Kidney (tissue), 22 donors: ENCODE measurements at places on chromosomes 2 and 18. TPM values are rescaled to one million over a fixed set of nuclear protein-coding genes. Genes with fewer than 3 reads are reported as not detected.

DNA sequence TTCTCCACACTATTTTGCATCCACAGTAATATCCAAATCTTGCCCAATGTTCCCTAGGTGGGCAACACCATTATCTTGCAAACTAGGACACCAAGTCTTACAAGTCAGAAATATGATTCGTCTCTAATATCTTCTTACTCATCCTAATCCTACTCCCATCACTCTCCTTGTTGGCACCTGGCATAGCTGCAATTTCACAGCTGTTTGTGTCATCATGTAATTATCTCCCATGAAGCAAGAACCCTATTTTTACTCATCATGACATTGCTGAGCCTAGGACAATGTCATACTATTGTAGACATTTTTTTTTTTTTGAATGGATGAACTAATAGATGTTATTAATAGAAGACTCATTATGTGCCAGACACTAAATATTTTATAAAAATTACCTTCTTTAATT is 91.3 kb upstream of the CCDC141 start:
- no peak for DNase-seq

DNA sequence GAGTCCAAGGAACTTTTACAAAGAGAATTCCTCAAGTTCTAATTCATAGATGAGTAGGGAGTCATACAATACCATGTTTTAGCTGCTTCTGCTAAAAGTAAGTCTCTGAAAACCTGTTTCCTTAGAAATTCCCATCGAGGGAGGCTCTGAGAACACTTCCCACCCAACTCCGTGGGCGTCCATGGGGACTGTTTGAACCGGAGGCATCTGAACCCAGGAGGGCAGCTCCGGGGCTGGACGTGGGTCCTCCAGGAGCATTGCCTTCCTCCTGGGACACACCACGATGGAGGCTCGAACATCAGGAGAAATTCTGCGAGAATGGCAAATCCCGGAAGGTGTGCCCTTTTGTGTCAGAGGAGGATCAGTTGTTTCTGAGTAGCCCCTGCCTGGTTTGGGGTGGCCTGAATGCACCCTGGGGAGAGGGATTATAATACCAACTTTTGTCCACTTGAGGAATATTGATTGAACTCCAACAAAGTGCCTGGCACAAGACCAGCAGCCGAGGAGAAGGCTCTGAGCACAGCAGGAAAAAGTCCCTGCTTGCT is 327.5 kb upstream of the SALL3 start:
- DNase-seq, result no peak

- DNase-seq, result no peak
These were observed 55.6 kb downstream of the TGFA start for GRCh38 chr2:70498054-70498453.

DNA sequence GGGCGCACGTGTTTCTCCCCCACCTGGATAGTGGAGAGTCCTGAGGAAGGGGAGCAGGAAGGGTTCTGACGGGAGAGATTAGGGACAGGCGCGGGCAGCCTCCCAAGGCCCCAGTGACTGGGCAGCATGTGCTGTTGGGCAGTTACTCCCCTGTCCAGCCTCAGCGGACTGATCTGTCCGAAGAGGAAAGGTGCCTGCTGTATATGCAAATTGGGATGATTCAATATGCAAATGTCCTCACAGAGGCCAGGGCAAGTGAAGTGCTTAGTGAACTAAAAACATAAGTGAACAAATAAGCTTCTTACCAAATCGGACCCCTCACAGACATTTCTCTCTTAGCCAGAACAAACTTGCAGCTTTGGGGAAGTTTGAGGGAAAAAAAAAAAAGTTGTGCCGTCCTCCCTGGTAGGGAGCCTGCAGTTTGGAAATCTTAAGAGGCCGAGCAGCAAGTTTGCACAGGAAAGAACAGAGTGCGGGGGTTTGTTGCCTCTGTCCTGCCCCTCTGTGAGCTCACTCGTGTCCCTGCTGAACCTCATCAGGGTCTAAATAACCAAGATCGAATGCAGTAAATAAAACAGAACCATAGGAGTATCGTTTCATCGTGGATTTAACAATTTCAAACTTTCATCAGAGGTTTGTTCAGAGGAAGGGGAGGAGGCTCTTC is 141.4 kb downstream of the KCTD1 start:
- DNase-seq, result no peak

GRCh38 chr18:28164771-28165483 is 12.0 kb downstream of the CDH2 start:
- no peak for DNase-seq

Gene GPR75
- polyA plus RNA-seq, result 0.17 TPM

DNA sequence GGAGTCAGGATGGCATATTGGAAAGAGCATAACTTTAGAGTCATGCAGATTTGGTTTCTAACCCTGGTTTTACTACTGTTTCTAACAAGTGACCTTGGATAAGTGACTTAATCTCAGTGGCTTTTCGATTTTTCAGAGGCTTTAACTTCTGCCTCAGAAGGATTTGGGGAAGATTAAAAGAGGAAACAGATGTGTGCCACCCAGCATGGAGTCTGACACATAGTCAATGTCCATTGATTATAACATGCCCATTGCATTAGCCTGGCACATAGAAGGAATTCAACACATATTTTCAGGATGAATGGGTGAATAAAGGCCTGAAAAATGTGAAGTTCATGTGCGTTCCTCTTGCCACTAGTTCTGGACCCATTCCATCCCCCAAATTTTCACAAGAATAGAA is 438.2 kb downstream of the EPHA4 start:
- no peak for DNase-seq

DNA sequence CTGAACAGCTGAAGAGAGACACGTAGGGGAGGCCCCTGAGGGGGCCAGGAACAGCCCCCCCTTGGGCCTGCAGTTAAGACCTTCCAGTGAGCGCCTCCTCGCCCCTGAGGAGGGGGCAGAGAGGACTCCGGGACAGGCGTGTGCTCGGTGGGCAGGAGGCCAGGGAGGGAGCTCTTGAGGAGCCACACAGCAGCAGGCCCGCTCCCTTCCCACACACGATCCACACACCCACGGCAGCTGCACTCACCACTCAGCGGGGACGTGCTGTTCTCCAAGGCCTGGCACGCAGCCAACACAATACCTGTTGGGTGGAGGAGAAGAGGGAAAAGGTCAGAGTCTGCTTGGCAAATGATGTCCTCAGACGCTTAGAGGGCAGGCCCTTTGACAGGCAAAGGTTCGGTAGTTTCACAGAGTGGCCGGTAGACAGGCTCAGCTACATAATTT is 39.0 kb downstream of the TGFA start:
- peak; percentile 39 for DNase-seq

GRCh38 chr2:207465894-207466293 is 63.9 kb upstream of the CREB1 start:
- no peak for DNase-seq

Gene ATP6V1B1
- 400 TPM for polyA plus RNA-seq

DNA sequence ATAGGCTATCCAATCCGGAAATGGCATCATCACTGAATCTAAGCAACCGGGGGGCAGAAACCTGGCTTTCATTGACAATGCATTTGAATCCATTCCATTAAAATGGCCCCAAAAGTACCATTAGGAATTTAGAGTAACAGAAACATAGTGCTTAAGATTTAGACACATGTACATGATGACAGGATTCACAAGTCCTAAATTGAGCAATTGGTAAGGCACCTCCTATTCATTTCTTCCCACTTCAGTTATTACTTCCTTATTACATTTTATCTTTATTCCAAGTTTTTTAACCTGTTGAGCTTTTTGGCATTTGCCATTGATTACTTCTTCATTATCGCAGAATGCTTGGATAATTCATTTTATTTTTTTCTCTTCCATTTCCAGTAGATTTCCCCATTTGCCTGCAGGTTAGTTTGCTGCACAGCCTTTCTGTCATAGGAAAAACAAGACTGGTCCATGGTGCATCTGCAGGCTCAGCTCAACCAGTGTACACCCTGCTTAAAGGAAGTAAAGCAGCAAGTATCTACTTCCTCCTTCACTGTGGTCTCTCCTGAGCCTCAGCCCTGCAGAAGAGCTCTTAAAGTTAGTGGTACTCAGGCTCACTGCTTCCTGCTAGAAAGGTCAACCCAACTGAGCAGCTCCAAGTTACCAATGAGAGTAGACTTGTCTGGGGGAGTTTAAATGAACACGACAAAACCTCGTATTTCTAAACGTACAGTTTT is 89.2 kb downstream of the DOCK10 start:
- DNase-seq, result no peak

Gene C2orf15
- polyA plus RNA-seq, result 6.6 TPM

DNA sequence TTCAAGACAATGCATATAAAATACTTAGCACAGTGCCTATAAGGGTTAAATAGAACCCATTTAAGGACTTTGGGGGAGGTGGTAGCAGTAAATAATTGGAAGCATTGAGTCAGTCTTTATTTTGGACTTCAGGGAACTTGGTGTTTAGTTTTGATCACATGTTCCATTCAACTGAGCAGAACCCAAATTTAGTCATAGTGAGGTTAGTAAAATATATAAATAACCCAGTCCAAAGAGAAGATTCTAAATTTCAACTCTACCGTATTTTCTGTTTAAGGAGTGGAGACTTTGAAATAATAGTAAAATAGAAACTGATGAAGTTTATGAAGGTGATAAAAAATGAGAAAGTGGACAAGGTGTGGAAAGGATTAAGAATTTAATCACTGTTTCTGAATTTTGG is 19.7 kb downstream of the TWSG1 start:
- DNase-seq, result no peak

DNA sequence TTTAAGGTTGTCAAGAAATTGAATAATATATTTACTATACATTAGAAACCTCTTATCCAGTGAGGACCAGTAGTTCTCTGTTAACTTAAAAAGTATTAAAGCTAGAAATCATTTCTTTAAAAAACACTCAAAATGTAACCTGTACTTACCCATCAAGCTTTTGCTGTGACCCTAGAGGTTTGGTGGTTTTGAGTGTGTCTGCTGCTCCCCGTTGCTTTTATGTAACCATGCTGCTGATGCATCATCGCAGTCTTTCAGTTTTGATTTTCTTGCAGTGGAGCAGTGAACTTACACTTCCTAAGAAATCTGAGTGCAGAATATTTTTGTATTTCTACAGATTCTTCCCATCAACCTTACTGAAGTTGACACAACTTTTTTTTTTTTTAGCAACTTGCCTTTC is 34.2 kb downstream of the MRPS9 start:
- no peak for DNase-seq

Gene OSBPL6
- polyA plus RNA-seq, result 1.4 TPM

- no peak for DNase-seq
These were observed 17.8 kb downstream of the TNFRSF11A start for GRCh38 chr18:62342884-62343283.

Gene RGPD4
- polyA plus RNA-seq, result not detected

- DNase-seq, result no peak
These were observed 92.2 kb downstream of the COL6A3 start for GRCh38 chr2:237321746-237322145.
